ENCODE measurements at places on chromosomes 13 and 19.

DNA sequence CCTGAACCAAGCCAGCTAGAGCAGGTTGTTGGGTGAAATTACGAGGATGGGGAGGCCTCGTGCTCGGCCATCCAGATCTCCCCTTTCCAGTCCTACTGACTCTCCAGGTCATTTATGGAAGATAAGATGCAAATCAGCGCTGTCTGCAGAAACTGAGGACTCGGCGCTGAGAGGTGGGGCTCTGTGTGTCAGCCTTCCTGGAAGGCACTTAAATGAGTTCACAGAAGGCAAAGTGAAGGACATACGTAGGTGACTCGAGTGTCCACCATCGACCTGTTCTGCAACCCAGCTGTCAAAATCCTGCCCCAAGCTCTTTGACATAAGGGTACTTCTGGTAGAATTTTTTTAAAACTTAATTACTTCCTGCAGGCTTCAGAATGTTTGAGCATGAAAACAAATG lies 86.4 kb downstream of the RAB20 start:
- DNase-seq: no peak

DNA sequence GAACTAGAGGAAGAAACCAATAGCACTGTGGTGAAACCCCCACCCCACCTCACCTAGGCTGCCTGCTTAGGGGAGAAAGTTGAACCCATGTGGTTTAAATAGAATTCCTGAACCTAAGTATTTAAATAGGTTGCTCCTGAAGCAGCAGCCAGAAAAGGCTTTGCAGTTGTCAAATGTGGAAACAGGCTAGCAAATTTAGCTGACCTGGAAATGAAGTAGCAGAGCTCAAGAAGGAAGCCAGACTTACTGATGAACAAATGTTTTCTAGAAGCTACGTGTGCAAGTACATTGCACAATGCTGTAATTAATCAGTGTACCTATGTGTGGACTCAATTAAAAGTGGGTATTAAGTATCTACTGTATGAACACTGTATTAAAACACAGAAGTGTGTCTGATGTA lies 61.3 kb downstream of the SCEL start:
- DNase-seq: no peak

GRCh38 chr13:31998131-31998530 lies 33.4 kb upstream of the FRY start:
- DNase-seq: no peak

DNA sequence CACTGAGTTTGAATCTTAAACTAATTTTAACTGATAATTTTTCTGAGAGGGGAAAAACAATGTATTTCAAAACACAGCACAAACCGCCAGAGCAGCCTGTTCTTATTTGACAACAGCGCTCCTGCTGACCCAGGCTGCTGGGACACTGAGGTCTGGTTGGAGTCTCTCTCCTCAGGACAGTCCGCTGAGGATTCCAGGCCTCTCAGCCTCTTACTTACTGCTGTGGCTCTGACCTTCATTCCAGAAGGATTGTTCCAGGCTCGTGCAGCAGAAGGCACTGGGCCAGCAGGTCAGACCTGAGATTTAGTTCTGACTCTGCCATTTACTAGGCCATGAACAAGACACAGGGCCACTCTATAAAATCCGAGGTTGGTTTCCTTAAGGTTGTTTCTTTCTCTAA lies 393.6 kb downstream of the TDRD3 start:
- no peak for DNase-seq

All from naive thymus-derived CD8-positive, alpha-beta T cell (primary cell).